ENCODE measurements at places on chromosomes 7 and 10.

- DNase-seq, result no peak
Measured at GRCh38 chr7:138207555-138207971, 131.3 kb downstream of the AKR1D1 start.

DNA sequence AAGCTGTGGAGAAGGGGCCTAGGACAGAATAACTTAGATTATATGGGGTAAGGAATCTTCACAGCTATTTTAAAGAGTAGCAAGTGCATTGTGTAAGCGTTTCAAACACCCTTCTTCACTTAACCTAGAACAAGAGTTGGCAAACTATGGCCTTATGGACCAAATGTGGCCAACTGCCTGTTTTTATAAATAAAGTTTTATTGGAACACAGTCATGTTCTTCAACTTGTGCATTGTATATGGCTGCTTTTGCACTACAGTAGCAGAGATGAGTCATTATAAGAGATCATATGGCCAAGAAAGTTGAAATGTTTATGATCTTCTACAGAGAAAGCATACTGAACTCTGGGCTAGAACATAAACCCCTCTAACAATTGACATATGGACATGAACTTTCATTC is 187.8 kb downstream of the ETV1 start:
- DNase-seq, result no peak

DNA sequence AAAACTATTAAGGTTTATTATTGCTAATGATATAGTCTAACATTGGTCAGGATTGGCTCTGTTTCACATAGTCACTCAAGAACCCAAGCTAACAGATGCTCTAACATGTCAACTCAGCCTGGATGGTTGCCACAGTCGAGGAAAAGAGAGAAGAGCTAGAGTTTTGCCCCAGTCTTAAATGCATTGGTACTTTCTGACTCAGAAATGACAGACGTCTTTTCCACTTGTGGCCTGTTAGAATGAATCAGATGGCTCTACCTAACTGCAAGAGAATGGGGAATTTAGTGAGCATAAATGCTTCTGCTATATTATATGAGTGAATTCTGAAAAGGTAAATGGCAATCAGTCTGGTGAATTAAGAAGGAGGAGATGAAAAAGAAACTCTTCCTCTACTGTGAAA is 13.9 kb downstream of the HECTD2 start:
- DNase-seq, result no peak

DNA sequence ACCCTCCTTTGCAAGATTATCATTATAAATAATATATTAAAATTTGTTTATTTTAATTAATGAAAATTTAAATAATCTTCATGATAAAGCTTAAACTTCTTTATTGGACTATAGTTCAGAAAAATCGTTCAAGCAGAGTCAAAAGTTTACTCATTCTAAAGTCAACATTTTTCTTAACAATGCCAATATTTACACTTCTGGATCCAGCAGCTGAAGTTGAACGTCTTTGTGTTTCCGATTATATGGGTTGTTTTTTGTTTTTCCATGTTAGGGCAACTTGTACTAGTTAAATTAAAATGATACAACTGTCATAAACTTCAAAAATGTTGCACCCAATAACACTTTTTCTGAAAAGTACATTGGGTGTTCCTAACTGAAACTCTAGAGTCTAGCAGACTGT is 43.8 kb downstream of the GRB10 start:
- DNase-seq, result no peak

GRCh38 chr7:39199951-39200350 is 222.2 kb downstream of the POU6F2 start:
- DNase-seq, result no peak

GRCh38 chr10:34933676-34934075 is 118.6 kb upstream of the PARD3 start:
- no peak for DNase-seq

Measured in CD4-positive, alpha-beta T cell treated with Interleukin-6 at 100 ng/mL for 8 hours (primary cell).